ENCODE measurements at places on chromosomes 4 and X. TPM values are rescaled to one million over a fixed set of nuclear protein-coding genes. Genes with fewer than 3 reads are reported as not detected.

The DUX4 gene
- total RNA-seq, result not detected

The PARM1 gene
- total RNA-seq, result 0.38 TPM

The IQCM gene
- total RNA-seq, result not detected

The GPM6B gene
- 5.4 TPM for total RNA-seq

The CWH43 gene
- total RNA-seq, result not detected

The FNIP2 gene
- 37.5 TPM for total RNA-seq

The FOXO4 gene
- 6.8 TPM for total RNA-seq

The SLC16A2 gene
- 7.3 TPM for total RNA-seq

The RAB39B gene
- total RNA-seq, result 0.56 TPM

The SSX2B gene
- not detected for total RNA-seq

The DRD5 gene
- total RNA-seq, result not detected

The CFI gene
- total RNA-seq, result 2.5 TPM

The CDKL5 gene
- total RNA-seq, result 1.9 TPM

The XAGE1A gene
- not detected for total RNA-seq

The PITX2 gene
- total RNA-seq, result 0.28 TPM

The ARHGAP6 gene
- 4.4 TPM for total RNA-seq

The VSIG4 gene
- total RNA-seq, result not detected

The MAGEA2 gene
- total RNA-seq, result not detected

The AGTR2 gene
- not detected for total RNA-seq

The REPS2 gene
- 0.85 TPM for total RNA-seq

The IL13RA1 gene
- 37.4 TPM for total RNA-seq

The TIMM8A gene
- 9.0 TPM for total RNA-seq

The ARMCX1 gene
- total RNA-seq, result 45.4 TPM

The PRDX4 gene
- 309 TPM for total RNA-seq

The MGAT4D gene
- total RNA-seq, result not detected

The TNMD gene
- total RNA-seq, result not detected

The PFKFB1 gene
- not detected for total RNA-seq

The SRPX gene
- 132 TPM for total RNA-seq

The CFAP299 gene
- total RNA-seq, result 6.5 TPM

The SMIM10L2A gene
- 1.7 TPM for total RNA-seq

The HSD17B13 gene
- total RNA-seq, result under 0.01 TPM

The MAGIX gene
- total RNA-seq, result 1.7 TPM

The COX7B gene
- total RNA-seq, result 432 TPM

The PPBP gene
- total RNA-seq, result not detected

Data from regular cardiac myocyte (primary cell).